ENCODE measurements at places on chromosomes 1 and 21.

- no peak for DNase-seq
These were observed 114.4 kb downstream of the CENPF start for GRCh38 chr1:214717351-214717750.

DNA sequence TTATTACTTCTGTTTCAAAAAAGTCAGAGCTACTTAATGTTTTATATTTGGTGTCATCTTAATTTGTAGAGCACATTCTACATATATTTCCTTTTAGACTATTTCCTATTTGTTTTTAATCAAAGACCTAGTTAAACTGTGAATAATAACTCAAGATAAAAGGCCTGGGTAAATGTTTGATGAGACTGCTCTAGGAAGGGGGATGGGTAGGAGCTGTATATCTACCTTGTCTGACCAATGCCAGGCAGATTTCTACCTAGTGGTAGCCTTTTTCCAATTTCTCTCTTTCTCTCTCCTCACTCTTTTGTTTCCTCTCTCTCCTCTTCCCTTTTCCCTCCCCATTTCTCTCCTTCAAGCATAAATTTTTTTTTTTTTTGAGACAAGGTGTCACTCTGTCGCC is 31.9 kb upstream of the IVNS1ABP start:
- DNase-seq = no peak

DNA sequence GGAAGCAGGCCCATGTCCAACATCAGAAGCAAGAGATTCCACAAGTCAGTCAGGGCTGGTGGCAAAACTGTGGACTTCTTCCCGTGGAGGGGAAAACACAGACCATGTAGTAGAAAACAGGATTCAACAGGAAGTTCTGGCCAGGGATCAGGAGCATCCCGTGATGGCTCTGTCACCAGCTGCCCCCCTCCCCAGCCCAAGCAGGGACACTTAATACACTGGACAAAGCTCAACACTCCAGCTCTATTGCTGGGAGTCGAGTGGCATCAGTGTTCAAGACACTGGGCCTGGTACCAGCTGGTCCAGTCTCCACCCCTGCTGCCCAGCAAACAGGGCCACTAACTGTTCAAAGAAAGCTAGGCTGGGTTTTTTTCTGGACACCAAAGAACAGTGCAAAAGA is 3.7 kb downstream of the SLC45A3 start:
- DNase-seq = no peak

GRCh38 chr1:244211559-244211944 is 160.5 kb downstream of the ZBTB18 start:
- no peak for DNase-seq

- no peak for DNase-seq
These were observed 7.5 kb downstream of the KCNA10 start for GRCh38 chr1:110511436-110511835.

DNA sequence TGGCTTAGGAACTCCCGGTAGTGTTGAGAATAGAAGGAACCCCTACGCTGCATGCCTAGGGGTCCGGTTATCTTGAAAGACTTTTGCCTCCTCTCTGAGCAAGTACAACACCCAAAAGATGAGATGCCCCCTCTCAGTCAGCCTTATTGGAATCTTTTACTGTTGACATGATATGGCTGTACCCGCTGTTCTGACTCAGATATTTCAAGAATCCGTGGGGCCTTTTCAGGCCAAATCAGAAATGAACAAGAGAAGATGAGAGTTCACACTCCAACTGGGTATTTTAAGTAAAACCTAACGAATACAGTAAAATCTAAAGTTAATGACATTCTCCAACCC is 164.2 kb downstream of the PPIAL4G start:
- DNase-seq = no peak

GRCh38 chr1:50271968-50272578 is 151.2 kb downstream of the DMRTA2 start:
- no peak for DNase-seq

- no peak for DNase-seq
These were observed 56.4 kb downstream of the SASS6 start for GRCh38 chr1:100076319-100076718.

DNA sequence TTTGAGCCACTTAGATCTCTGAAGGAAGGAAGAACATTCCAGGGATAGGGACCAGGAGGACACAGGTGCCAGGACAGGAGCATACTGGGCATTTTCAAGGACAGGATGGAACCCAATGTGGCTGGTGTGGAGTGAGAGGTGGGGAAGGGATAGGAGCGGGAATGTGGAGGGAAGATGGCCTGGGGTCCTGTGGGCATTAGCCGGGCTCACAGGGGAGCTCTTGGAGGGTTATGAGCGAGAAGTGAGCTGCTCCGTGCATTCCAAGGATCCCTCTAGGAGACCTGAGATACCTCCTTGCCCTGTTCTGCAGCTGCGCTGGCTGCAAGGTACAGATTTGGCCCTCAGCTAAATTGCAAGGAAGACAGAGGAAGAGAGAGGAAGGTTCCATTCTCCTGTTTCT is 87.5 kb downstream of the IER5 start:
- DNase-seq = no peak

DNA sequence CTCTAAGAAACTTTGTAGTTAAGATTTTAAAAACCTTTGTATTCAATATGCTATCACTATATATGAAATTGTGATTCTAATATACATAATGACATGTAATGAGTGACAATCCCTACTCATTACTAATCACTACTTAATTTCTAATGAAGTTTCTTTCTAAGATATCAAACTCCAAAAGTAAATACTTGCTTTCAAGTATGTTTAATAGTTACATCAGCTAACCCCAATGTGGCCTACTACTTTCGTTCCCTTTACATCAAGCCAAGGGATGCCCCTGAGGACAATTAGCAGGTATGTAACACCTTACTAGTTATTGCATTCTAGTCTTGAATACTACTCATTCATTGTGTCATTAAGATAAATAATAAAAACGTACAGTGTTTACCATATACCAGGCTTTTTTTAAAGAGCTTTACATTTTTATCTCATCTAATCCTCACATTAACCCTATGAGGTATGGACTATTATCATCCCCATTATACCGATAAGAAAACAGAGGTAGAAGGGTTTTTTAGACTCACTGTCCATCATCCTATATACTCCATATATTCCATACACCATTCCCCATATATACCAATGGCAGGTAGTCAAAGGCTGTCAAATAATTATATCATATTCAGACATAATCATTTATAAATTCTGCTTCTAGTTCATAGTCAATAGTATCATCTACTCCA is 4.2 kb downstream of the PPP1R15B start:
- DNase-seq = no peak

DNA sequence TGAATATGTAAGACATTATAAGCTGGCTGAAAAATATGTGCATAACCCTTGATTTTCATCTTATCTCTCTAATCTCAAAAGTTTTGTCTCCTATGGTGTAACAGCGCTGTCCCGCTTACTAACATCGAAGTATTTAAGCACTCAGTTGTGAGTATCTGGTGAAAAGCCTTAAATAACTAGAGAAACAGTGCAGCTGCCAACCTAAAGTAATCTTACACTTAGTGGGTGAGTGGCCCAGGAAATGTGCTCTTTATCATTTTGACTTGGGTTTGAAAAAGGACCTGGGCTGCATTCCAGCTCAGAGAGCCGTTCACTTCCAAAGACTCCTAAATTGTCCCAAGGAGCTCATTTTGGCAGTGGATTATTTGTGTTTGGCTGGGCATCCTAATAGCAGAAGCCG is 225.9 kb downstream of the SPATA17 start:
- DNase-seq = no peak

DNA sequence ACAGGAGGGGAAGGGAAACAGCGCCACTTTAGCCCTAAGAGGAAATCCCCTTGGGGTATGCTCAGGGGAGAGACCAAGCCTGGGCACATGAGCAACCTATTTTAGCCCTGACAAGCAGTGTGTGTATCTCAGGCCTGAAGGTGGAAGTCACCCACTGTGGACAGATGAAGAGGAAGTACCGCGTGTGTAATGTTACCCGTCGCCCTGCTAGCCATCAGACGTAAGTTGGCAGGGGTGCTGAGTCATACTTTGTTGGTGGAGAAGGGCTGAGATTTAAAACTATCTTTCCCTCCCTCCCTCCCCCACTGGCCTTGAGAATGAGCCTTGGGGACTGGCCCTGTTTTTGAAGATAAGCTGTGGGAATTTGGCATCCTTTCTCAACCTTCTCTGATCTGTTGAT is 11.2 kb downstream of the AGO1 start:
- DNase-seq = no peak

DNA sequence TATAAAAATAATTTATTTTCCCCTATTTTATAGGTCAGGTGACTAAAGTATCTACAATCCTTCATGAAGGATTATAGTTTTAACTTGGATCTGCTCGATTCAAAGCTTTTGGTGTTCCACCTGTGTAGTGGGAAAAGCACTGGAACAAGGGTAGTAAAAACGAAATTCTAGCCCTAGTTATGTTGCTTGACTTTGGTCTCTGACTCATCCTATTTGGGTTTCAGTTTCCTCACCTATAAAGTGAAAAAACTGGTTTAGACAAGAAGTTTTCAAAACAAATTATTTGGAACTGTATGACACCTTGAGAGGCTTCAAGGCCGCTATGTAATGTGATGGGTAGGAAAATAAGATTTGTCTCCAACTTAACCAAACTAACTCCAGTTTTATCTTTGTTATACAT is 505.2 kb upstream of the ZRANB2 start:
- no peak for DNase-seq

DNA sequence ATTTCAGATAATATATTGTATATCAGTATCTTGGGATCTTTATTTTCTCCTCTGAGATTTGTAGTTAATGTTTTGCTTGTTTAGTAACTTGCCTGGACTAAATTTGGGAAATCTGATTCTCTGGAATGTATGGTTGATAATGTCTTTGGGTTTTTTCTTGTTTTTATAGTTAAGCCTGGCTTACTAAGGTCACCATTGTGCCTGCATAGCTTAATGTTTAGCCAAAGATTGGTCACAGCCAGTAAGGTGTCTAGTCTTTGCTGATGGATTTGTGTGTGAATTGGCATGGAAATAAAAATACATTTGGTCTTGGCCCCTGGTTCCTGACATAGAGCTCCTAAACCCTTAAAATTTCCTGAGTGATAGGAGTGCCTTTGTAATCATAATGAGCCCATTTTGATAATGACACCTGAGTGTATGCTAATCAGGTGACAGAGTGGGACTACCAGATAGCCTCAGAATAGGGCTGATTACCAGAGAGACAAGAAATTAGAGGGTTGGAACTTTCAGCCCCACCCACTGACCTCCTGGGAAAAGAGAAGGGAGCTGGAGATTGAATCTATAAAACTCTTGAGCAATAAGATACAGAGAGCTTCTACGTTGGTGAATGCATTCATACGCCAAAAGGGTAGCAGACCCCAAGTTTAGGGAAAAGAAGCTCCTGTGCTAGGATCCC is 47.9 kb upstream of the NUF2 start:
- no peak for DNase-seq

- no peak for DNase-seq
These were observed 241.4 kb downstream of the NFIA start for GRCh38 chr1:61323681-61324328.

- no peak for DNase-seq
These were observed 235.2 kb upstream of the IRF2BP2 start for GRCh38 chr1:234845097-234845660.

GRCh38 chr1:116713474-116713873 is 40.8 kb upstream of the CD2 start:
- no peak for DNase-seq

DNA sequence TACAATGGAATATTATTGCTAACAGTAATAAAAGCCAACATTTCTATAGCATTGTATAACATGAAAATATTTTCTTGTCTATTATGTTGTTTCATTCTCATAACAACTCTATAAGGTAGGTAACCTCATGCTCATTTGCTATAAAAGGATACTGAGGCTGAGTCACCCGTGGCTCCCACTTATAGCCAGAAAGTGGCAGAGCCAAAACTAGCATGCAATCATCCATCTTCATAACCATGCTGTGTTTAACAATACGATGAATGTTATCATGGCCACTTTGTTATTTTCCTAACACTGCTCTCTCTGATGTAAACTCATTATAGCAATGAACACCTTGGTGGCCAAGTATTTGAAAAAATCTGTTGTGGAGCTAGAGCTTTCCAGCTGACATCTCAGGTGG is 80.8 kb upstream of the JUN start:
- no peak for DNase-seq

GRCh38 chr1:26786437-26787380 is 1.0 kb upstream of the PIGV start:
- no peak for DNase-seq

DNA sequence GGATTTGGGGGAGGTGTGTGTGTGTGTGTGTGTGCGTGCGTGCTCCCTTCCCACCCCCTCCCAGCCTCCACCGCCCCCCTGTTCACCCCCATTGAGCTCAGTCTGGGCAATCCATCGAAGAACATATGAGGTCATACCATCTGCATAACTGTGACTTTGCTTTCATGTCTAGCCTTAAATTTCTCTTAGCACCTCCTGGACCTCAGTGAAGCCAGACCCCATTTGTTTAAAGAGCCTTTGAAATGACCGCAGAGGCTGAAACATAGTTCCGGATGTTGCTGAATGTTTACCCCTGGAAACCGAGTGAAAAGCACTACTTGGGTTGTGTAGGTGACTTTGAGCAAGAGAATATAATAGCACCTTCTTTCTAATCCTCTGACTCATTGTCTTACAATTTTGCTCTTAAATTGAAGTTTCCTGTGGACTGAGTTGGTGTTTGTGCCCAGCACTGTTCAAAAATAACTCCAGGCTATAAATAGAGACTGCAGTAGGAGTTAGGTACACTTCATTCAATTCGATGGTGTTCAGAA is 75.4 kb downstream of the UBE4B start:
- no peak for DNase-seq

GRCh38 chr21:41817228-41817627 is 50.4 kb upstream of the RIPK4 start:
- no peak for DNase-seq

- no peak for DNase-seq
These were observed 282.9 kb downstream of the SEC16B start for GRCh38 chr1:177686933-177687332.

DNA sequence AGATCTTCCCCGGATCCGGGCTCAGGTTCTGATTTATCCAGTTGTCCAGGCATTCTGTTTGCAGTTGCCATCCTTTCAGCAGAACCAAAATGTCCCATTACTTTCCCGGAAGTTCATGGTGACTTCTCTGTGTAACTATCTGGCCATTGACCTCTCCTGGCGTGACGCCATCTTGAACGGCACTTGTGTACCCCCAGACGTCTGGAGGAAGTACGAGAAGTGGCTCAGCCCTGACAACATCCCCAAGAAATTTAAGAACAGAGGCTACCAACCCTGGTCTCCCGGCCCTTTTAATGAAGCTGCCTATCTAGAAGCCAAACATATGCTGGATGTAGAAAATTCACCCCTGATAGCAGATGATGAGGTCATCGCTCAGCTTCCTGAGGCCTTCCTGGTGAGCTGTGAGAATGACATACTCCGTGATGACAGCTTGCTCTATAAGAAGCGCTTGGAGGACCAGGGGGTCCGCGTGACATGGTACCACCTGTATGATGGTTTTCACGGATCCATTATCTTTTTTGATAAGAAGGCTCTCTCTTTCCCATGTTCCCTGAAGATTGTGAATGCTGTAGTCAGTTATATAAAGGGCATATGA is 22.4 kb downstream of the AADACL4 start:
- DNase-seq = no peak

GRCh38 chr1:20596106-20596505 is 7.2 kb downstream of the CDA start:
- DNase-seq = no peak

Measured in activated CD4-positive, CD25-positive, alpha-beta regulatory T cell (primary cell).